ENCODE measurements at places on chromosomes 12 and 14. TPM values are rescaled to one million over a fixed set of nuclear protein-coding genes. Genes with fewer than 3 reads are reported as not detected.

Gene ZCRB1
- total RNA-seq, result 81.3 TPM

Gene TSPAN11
- not detected for total RNA-seq

Gene DNAH10
- 0.43 TPM for total RNA-seq

Gene TAS2R42
- total RNA-seq, result not detected

Gene BCL2L2
- total RNA-seq, result 1.1 TPM

Data from activated CD8-positive, alpha-beta T cell treated with anti-CD3 and anti-CD28 coated beads for 36 hours (primary cell).